ENCODE measurements at places on chromosomes 16 and 17.

GRCh38 chr17:50538549-50539410, 6.2 kb downstream of the EPN3 start:
- no peak for DNase-seq

DNA sequence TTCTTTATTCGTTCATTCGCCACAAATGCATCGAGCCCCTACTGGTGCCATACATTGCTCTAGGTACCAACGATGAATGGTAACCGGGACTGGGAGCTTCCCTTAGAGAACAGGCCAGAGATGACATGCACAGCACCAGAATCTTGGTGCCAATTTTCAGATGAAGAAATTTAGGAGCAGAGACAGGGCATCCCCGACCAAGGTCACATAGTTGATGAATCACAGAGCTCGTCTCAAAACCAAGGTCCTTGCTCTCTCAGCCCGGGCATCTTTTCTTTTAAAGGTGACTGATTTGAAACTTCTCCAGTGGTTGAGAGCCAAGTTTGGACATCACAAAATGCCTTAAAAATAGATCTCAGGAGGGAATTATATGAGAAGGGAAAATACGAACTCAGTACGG, 73.2 kb upstream of the C16orf82 start:
- DNase-seq, result no peak

- no peak for DNase-seq
These were observed 5.1 kb upstream of the ANKS4B start for GRCh38 chr16:21228361-21228872.

- DNase-seq, result no peak
These were observed 226.5 kb downstream of the PMP22 start for GRCh38 chr17:15038656-15039055.

DNA sequence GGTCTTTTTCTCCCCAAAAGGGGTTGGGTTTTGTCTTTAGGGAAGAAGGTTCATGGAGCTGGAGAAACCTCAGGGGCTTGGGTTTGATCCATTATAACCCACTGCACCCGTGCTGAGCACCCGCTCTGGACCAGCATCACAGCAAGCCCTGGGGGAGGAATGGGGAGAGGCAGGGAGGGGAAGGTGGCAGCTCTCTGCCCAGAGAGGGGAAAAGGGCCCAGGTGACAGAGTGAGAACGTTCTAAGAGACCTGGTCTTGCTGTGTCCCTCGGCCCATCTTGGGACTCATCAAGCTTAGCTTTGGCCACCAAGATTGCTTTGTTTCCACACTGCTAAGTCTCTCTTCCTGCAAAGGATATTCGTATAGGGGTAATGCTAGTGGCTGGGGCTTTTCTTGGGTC, 38.2 kb upstream of the TAC4 start:
- DNase-seq, result no peak

DNA sequence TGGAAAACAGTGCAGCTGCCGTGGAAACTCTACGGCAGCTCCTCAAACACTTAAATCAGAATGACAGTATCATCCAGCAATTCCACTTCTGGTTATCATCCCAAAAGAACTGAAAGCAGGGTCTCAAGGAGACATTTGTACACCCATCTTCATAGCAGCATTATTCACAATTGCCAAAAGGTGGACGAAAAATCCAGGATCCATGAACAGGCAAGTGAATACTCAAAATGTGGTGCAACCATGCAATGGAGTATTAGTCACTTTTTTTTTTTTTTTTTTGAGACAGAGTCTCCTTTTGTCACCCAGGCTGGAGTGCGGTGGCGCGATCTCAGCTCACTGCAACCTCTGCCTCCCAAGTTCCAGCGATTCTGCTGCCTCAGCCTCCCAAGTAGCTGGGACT, 10.6 kb upstream of the AATK start:
- no peak for DNase-seq

DNA sequence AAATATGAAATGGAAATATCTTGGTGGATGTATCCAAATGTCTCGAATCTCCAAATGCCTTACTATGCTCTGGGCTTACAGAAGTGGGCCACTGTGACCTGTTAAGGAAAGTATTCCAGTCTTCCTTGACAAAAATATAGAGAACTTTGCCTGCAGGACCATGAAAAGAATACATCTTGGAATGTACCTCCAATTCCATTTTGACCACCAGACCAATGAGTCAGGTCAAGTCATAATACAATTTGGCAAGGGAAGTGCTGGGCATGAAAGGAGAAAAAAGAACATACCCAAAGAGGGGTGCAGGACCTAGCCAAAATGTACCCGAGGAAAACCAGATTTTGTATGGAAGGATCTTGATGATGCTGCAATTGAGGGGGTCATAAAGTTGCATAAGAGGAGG, 1153.7 kb upstream of the GOT2 start:
- DNase-seq, result no peak

DNA sequence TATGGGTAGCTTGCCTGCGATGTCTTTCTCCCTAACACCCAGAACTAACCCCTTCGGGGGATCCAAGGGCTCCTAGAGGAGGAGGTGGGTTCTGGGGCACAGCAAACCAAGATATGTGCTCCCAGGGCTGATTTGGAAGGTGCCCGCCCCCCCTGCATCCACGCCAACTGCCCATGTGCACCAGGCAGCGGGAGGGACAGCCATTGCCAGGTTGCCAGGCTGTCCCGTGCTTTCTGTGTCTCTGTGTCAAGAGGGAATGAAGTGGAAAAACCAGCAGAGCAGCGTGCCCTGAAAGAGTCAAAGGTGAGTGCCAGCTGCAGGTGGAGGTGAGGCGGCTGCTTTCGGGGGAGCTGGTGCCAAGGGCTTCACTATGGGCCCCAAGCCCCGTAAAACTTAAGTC, 6.4 kb downstream of the TEKT5 start:
- peak; percentile 14 for DNase-seq

- DNase-seq, result no peak
These were observed 175.4 kb downstream of the WSCD1 start for GRCh38 chr17:6245301-6246177.

GRCh38 chr17:36107660-36108059, 4.0 kb downstream of the CCL4 start:
- DNase-seq, result no peak

Measured in cerebellar nuclear complex (tissue), 1 donor.